NCI-H1930 (cell line): ENCODE measurements at places on chromosomes 6 and 20.

- no peak for DNase-seq
Observed at GRCh38 chr20:32894711-32895355, 36.1 kb downstream of the EFCAB8 start.

- no peak for DNase-seq
Observed at GRCh38 chr6:28489366-28490204, 26.0 kb downstream of the GPX6 start.

DNA sequence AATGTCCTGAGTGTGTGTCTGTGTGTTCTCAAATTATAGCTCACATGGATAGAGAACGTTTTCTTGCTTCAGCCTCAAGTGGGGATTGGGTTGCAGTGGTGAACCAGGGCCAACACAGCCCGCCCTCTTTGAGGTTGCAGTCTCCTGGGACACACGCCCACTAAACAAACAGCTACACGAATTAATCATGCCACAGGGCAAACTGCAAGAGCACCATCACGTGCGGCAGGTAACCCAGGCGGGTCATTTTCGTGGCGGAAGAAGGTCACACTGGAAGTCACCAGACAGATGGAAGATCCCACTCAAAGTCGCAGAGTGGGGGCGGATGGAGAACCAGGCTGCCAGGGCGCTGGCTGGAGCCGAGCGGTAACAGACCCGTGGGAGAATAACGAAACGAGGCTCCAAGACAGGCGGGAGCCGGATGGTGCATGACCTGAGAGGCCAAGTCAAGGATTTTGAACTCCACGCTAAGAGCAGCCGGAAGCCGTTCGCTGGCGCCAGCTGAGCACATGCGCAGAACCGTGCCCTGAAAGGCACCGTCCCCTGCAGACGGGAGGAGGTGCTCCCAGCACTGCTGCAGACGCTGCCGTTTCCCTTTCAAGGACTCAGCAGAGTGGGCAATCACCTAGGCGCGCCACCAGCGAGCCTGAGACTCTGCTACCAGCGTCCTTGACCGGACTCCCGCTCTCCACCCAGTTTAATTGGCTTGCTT lies 10.7 kb downstream of the DLL1 start:
- DNase-seq: peak; percentile 49

DNA sequence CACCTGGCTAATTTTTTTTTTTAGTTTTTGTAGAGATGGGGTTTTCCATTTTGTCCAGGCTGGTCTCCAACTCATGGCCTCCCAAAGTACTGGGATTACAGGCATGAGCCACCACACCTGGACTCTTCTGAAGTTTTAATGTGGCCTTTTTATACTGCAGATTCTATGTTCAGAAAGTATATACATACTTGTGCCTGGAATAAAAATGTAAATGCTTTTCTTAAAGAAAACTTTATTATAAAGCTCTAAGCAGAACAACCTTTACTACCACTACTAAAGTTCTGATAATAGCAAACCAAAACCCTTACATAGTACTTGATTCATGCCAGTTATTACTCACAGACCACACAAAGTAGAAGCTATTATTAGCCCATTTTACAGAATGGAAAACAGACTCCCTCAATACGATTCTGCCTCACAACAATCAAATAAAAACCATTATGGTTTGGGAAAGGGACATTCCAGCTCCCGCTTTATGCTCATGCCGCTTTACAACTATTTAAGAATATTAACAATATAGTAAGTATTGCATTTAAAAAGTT lies 5.3 kb downstream of the PHIP start:
- DNase-seq: no peak
